ENCODE measurements at places on chromosomes 13 and 19.
A peak's percentile ranks its signal among the peaks of the same experiment; 100 is the strongest.

DNA sequence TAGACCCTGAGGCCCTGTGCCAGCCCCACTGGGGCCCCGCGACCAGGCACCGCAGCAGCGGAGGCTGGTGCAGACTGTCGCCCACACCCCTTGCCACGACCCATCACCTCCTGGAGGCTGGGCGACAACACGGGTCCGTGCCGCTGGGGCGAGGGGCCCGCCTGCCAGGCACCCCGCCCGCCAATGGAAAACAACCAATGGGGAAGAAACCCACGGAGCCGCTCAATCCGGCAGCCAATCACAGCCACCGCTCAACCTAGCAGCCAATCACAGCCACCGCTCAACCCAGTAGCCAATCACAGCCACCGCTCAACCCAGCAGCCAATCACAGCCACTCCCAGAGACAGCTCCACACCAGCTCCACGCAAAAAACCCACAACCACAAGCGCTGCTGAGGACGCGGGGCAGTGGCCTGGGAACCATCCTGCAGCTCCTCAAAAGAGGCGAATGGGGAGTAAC is 29.7 kb downstream of the GPX4 start:
- peak; percentile 89 for DNase-seq

GRCh38 chr19:34661357-34661756 is 15.6 kb downstream of the SCGB2B2 start:
- no peak for DNase-seq

GRCh38 chr13:31610270-31610998 is 128.9 kb upstream of the RXFP2 start:
- no peak for DNase-seq

GRCh38 chr19:1234051-1234954 is 3.5 kb downstream of the CBARP start:
- no peak for DNase-seq

DNA sequence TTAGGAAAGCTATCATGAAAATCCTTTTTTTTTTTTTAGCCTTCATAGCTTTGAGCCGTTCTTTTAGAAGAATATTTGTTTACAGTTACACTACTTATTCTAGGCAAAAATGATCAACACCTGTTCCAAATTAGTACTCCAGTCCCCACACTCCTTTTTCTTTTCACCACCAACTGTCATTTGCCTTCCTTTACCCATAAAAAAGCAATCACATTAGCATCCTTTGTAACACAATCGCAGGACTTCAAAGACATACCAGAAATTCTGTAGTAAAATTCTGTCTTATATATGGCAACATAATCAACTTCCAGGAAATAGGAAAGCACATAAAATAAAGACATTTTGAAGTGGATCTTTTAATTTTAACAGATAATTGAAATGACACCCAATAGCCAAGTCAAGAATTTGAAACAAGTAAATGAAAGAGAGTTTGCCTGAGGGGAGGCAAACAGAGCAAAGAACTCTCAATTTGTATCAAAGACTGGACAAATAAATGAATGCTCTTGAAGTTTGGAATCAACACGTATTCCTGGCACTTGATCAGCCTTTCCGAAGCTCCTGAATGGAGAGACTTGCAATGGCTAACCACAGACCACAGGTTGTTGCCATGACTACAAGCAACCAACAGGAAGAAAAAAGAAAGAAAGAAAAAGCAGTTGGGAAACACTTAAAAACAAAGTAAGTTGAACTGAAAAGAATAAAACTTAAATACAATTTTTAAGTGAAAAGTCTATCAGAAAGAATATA is 206.8 kb downstream of the PCDH9 start:
- DNase-seq = no peak

- no peak for DNase-seq
Measured at GRCh38 chr19:46270521-46271256, 26.2 kb upstream of the HIF3A start.

DNA sequence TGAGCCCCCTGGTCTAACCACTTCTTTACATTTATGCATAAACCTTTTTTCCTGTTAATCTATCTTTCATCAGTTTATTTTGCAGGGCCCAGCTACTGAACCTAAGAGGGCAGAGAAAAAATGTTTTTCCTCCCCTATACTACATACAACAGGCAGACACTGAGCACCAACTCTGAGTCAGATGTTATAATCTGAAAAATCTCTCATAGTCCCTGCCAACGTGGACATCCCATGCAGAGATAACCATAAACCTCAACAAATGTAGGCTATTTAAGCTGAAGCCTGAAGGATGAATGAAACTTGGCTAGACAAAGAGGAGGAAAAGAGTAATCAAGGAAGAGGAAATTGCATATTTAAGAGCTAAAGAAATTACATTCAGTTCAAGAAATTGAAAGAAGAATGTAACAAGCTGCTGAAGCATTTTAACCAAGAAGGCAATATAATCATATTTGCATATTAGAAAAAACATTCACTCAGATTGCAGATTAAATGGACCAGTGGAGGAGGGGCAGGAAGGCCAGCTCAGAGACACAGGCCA is 2.6 kb downstream of the NEK3 start:
- no peak for DNase-seq

DNA sequence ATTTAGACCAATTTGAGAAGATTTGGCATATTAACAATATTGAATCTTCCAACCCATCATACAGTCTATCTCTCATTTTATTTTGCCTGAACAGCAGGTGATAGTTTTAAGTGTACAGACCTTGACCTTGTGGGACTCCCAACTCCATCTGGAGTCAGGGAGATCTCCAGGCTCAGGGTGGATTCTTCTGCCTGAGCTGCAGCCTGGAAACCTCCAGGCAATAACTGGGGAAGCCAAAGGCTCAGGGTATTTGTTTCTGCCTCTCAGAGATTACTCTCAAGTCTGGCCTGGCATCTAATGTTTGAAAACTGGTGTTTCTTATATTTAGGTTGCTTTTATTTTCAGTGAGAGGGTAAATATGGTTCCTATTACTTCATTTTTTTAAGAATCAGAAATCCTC is 102.1 kb upstream of the C1QTNF9B start:
- DNase-seq = no peak
